ENCODE measurements at places on chromosomes 4 and X.

DNA sequence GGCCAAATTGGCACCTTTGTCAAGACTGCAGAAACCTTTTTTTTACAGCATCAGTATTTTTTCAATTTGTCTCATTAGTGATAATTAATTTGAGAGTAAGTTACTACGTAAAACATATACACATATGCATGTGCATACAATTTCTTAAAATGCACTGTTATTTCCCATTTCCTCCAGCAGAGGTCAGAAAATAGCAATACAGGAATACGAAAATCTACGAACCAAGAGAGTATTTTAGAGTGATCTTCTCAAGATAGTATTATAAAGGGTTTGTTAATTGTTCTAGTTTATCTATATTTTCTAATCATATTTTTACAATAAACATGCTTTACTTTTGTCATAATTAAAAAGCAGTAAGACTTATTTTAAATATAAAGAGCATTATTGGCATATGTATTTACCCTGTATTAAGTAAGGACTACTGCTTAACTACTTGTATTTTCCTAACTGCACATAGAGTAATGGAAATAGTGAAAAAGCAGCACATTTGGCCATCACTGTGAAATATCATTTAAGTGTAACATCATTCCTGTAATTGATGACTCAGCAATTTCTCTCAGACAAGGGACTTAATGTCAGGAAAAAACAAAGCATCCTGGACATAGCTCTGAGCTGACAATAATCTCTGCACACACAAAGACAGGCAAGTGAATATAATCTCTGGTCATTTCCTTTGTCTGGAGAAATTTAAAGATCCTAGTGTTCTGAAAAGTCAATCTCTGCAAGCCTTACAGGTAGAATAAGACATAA lies 45.6 kb downstream of the MAOB start:
- DNase-seq, result no peak

GRCh38 chr4:157076578-157076947 lies 613 bp downstream of the GLRB start:
- DNase-seq, result no peak

- DNase-seq, result no peak
Observed at GRCh38 chrX:153875391-153876111, 10.4 kb downstream of the L1CAM start.

DNA sequence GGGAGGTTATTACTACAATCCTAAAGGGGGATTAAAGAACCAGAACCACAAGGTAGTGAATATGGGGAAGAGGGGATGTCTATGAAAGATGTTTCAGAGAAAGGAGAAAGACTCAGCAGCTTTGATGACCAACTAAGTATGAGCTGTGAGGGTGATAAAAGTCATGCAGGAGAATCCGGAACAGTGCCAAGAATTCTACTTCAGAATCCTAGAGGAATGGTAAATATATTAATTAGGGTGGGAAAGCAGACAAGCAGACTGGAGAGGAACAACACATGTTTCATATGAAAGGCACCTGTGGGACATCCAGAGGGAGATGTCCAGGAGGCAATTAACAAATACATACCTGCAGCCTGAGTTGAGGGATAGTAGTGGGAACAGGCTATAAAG lies 642.2 kb upstream of the DIPK2B start:
- DNase-seq, result no peak

GRCh38 chr4:187618701-187619281 lies 376.8 kb upstream of the ZFP42 start:
- DNase-seq, result peak; percentile 46

DNA sequence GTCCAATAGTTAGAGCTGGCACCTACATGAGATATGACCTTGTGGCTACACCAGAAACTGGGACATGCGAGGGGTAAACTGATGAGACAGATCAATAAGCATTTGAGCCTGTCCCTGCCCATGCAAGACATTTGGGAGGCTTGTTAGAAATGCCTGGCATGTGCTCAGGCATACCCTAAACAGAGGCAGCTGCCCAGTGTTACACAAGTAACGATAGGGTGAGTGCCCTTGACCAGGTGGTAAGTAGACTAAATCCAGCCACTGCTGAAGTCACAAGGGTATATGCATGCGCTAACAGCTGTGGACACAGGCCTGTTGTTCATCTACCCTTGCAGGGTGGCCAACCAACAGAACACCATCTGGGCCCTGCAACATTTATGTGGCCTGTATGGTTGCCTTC lies 56.1 kb upstream of the CCDC149 start:
- DNase-seq, result no peak

DNA sequence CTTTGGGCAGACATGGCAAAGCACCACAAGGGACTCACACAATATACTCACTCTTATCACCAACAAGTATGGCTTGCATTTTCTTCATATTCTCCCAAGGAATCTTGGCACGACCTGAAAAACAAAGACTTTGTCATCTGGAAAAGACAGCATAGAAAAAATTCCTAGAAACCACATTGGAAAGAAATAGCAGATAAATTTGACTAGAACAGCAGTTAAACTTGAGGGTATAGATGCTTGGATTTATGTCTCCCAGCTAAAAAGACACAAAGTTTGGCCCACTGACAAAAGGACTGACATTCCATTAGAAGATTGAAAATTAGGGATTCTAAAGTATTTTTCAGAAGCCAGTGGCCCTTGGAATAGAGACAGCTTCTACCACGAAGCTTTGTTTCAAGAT lies 6.9 kb upstream of the VEGFC start:
- no peak for DNase-seq

DNA sequence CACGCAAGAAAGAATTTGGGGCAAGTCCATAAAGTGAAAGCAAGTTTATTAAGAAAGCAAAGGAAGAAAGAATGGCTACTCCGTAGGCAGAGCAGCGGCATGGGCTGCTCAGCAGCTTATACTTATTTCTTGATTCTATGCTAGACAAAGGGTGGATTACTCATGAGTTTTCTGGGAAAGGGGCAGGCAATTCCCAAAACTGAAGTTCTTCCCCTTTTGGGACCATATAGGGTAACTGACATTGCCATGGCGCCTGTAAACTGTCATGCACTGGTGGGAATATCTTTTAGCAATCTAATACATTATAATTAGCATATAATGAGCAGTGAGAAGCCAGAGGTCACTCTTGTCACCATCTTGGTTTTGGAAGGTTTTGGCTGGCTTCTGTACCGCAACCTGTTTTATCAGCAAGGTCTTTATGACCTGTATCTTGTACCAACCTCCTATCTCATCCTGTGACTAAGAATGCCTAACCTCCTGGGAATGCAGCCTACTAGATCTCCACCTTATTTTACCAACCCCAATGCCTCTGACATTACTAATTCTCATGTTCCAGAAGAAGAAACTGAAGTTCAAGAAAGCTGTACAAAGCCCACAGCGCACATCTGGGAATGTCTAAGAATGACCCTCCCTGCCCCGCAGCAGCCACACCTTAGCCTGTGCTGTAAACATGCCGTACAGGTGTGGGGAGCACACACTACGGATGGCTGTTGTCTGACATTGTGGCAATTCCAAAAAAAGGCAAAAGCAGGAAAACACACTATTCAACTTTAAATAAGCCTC lies 18.6 kb downstream of the RXFP1 start:
- no peak for DNase-seq

DNA sequence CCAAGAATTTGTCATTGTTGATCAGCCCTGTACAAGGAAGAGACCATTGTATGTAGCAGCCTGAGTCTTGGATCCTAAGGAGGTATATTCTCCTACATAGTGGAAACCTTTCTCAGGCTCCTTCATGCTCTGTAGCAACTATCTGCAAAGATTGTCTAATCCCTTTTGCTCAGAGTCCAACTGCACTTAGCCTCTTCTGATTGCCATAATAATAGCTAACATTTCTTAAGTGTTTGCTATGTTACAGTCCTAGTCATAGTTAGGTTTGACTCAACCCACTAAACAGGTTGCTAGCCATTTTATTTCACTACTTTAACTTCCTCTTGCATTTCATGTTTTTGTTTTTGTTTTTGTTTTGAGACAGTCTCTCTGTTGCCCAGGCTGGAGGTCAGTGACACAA lies 50.8 kb upstream of the SLC16A2 start:
- no peak for DNase-seq

DNA sequence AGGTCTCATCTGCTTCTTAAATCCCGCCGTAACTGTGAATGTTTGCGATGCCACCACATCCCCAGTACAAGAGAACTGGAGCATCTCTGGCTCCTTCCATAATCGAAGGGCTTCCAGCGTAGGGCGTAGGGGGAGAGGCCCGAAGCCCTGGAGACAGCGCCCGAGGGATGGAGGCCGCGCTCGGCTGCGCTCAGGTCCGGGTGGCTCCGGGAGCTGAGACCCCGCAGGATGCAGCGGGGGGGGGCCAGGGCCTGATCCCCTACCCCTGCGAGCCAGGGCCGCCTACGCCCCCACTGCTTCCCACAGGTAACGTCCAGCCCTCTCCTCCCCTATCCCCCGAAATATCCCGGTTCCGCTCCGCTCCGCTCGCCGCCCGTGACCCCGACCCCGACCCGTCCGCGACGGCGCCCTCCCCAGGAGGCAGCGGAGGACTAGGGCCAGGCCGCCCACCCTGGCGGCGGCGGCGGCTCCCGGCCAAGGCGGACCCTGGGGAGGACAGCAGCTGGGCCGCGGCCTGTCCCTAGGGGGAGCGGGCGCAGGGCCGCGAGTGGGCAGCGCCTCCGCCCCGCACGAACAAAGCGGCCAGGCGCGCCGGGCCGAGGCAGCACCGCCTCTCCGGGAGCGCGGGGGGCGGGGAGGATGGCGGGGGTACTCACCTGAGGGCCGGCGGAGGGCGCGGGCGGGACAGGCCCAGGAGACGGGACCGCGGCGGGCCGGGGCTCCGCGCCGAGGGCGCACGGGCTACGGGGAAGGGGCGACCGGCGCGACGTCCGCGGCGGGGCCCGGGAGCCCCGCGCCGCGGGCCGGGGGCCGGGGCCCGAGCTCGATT lies 723 bp downstream of the WDFY3 start:
- DNase-seq, result no peak

GRCh38 chr4:99361268-99361898 lies 8.8 kb upstream of the ADH1C start:
- DNase-seq, result no peak

DNA sequence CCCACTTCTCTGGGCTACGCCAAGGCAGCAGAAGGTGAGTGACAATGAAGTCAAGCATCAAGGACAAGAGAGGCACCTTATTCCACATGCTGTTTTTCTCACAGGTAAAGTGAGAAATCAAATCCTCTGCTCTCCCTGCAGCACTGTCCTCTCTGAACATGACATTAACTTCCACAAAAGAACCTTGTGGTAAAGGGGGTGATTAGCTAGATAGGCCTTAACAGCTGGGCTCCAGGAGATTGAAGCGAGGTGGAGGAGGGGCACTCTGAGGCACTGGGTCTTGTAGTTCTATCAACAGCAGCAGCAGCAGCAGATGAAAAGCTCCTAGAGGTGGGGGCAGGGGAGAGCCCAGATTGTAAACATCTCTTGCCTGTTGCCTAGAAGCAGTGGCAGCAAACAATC lies 96.8 kb upstream of the CXXC4 start:
- DNase-seq, result no peak

DNA sequence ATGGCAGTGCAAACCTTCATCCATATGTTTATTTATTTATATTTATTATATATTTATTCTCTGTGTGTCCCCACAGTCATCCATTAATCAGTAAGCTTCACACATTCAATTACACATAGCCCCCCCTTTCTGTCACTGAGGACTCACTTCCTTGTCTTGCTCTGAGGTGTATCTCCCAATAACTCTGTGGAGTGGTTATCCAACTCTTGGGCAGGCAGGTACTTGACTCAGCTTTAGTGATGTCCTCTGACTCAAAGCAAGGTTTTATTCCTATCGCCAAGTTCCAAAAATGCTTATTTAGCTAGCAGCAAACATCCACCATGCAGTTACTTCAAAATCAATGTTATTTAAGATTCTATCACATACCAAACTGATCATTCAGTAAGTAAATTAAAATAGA lies 25.2 kb upstream of the NDP start:
- DNase-seq, result no peak

GRCh38 chrX:70171624-70172023 lies 5.7 kb upstream of the DGAT2L6 start:
- no peak for DNase-seq

DNA sequence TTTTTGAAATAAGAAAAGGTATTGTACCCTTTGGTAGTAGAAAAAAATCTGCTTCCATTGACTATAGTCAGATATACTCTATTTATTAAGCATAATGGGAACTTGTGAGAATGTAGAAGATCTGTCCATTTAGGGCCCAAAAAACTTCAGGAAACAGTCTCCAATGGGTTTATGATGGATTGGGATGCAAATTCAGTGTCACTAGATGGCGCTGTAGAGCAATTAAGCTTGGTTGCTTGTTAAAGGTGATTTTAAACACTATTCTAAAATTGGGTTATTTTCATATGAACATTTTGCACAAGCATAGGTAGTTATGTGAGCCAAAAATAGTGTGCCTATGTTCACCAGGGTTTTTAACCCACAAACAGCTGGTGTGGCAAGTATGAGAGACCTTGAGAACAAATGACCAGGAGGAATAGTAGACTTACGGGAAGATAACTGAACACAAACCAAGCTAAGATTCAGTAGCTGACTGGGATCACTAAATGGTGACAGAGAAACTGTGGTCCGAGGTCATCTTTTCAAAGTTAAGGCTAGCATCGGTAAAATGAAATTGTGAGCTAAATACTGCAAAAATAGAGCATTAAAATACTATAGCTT lies 80.3 kb upstream of the LSM6 start:
- peak; percentile 27 for DNase-seq

- no peak for DNase-seq
Observed at GRCh38 chr4:95869961-95870500, 30.1 kb downstream of the PDHA2 start.

DNA sequence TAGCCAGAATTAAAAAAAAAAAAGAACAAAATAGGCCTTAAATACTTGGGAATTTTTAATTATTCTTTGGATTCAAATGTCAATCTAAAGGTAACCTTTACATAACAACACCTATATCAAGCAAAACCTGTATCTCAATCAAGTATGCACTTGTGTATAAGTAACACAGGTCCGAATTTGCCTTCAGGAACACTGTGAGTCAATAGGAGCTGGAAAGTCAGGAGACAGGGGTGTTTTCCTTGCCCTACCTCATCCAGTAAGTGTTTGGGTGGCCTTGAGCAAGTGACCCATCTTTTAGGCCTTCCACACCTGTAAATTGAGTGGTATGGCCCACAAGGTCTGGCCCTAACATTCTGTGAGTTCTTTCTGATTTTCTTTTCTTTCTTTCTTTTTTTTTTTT lies 40.8 kb upstream of the VEGFD start:
- no peak for DNase-seq

DNA sequence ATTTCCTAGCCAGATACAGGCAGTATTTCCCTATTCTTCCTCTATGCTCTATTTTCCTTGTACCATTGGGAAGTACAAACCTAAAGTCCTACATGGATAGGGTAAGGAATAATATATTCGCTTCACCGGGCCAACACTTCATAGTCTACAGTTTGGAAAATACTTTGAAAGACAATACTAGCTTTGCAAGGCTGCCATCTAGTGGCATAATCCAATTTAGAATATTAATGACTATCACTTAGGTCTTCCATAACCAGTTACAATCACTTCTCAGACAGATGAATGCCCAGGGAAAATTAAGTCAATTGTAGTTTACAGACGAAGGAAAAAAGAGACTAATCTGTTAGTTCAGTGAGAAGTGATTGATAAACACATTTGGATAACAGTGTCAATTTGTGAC lies 141.0 kb upstream of the FAM47C start:
- DNase-seq, result no peak
